ENCODE measurements at places on chromosomes 5 and 9. TPM values are rescaled to one million over a fixed set of nuclear protein-coding genes. Genes with fewer than 3 reads are reported as not detected.

- no peak for DNase-seq
These were observed 995 bp downstream of the RPL35 start for GRCh38 chr9:124860582-124861341.

Gene CXCL14
- not detected for total RNA-seq

Gene SLC34A1
- not detected for total RNA-seq

DNA sequence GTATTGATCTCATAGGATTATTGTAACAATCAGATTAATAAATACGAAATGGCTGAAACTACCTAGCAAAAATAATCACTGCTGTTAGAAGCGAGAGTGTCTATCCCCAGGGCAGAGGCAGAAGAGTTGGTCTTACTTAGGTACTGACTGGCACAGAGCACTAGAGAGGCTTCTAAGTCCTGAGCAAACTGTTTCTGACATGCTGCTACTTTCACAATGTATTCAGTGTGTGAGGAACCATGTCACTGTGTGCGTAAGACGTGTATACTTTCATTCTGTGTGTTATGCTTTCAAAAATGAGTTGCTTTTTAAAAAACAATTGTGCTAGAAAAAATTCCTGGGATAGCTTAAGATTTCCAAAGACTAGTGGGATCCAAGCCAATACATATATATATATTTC is 5.5 kb upstream of the KLHL9 start:
- no peak for DNase-seq

Gene CCNG1
- total RNA-seq = 175 TPM

- no peak for DNase-seq
These were observed 480.0 kb downstream of the CCDC171 start for GRCh38 chr9:16032799-16033198.

Gene CNTNAP3B
- total RNA-seq = not detected

DNA sequence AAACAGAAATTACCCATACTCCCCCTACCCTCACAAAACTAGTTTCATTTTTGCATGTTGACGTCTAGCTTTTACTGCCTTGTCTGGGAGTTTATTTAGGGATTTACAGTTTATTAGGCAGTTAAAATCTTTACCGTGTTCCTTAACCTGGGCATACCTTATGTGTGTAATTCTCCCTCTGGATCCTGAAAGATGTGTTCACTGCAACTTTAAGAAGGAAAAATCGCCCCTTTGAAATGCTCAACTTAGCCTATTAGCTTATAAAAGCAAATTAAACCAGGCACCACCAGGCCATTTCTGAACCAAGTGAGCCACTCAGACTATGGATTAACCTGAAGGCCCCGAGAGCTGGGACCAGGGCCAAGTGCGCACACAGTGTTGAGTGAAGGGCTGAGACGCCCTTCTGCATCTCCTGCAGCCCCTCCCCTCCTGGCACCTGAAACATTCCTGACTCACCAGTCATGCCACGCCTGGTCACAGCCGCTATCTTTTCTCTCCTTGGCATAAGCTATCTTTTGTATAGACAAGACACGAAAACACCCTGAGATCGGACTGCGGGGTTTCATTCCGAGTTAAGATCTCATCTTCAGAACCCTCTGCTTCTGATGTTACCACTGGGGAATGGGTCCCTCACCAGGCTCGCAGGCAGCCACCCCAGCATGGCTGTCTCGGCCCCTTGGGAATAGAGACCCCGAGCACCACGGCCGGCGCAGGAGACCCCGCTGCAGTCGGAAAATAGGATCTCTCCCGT is 111.9 kb downstream of the ROR2 start:
- no peak for DNase-seq

- DNase-seq = no peak
These were observed 532.2 kb downstream of the CHSY3 start for GRCh38 chr5:130436430-130436829.

Gene ACOT12
- 1.4 TPM for total RNA-seq

DNA sequence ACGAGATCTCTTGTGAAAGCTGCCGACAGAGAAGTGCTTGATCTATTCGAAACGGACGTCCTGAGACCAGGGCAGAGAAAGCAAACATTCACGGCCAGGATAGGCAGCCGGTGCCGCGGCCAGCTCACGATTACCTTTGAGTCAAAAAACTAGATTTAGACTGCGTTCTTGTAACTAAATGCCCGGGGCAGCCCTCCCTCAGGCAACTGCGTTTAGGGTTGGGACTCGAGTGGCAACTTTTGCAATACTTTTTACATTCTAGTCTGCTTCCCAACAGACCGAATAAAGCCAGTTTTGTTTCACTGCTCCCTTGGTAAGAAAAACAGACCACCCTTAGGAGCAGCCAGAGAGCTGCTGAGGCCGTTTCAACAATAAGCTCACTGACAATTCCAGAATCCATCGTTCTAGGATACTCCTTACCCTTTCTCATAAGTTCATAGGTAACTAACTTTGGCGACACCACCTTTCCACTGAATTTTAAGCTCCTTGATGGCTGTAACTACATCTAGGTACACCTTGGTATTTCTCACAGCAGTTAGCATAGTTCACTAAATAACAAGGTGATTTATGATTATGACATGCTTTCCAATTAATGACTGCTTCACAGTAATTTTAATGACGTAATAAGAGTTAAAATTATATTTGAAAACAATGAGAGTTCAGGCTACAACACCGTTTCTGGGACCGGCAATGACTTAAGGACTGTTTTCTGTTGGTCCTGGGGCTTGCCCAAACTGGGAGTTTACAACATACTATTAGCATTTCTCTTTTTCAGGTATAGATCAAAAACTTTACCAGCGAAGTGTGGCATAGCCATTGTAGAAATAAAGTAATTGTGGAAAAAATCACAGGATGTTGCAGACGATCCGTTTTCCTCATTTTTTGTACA is 899 bp upstream of the RAPGEF6 start:
- DNase-seq = no peak

Gene TRIP13
- total RNA-seq = 42.5 TPM

DNA sequence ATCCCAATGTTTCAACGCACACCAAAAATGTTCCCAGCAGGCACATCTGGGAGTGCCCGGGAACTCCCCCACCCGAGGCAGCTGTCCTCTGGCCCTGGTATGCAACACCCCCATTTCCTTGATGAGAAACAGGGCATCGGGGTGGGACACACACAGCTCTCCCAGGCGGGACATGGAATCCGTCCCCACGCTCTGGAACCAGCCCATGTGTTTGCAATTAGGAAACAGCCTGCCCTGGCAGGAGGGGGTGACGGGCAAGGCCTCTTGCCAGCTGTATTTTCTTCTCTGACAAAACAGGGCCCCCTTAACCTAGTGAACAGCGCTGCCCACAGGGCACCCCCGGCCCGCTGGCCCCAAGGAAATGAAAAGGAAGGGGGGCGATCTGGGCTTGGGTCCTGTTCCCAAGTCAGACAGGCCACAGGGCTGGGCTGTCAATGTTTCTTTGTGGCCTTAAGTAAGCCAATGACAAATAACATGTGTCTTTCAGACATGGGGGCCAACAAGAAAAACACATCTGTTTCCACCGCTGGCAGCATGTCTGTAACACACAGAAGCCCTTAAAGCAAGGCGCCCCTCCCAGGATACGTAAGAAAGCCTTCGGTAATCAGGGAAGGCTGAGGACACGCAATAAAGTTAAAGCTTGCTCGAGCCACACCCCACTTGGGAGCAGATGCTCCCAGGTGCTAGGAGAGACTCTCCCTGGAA is 125.3 kb downstream of the ROR2 start:
- DNase-seq = no peak

- no peak for DNase-seq
These were observed 43.6 kb upstream of the CLINT1 start for GRCh38 chr5:157902449-157903116.

- DNase-seq = no peak
These were observed 301.6 kb downstream of the NR3C1 start for GRCh38 chr5:143101725-143102386.

GRCh38 chr5:71830681-71831539 is 111.8 kb downstream of the CARTPT start:
- no peak for DNase-seq

Gene ACTBL2
- not detected for total RNA-seq

Gene SLCO6A1
- total RNA-seq = not detected

All from Caco-2 (cell line).